Right renal cortex interstitium (tissue), 3 donors: ENCODE measurements at places on chromosomes 11 and 22. TPM values are rescaled to one million over a fixed set of nuclear protein-coding genes. Genes with fewer than 3 reads are reported as not detected.

- DNase-seq = no peak
Measured at GRCh38 chr11:119380160-119380826, 1.2 kb downstream of the USP2 start.

- DNase-seq = no peak
Measured at GRCh38 chr22:22076932-22077703, 94.5 kb upstream of the TOP3B start.

DNA sequence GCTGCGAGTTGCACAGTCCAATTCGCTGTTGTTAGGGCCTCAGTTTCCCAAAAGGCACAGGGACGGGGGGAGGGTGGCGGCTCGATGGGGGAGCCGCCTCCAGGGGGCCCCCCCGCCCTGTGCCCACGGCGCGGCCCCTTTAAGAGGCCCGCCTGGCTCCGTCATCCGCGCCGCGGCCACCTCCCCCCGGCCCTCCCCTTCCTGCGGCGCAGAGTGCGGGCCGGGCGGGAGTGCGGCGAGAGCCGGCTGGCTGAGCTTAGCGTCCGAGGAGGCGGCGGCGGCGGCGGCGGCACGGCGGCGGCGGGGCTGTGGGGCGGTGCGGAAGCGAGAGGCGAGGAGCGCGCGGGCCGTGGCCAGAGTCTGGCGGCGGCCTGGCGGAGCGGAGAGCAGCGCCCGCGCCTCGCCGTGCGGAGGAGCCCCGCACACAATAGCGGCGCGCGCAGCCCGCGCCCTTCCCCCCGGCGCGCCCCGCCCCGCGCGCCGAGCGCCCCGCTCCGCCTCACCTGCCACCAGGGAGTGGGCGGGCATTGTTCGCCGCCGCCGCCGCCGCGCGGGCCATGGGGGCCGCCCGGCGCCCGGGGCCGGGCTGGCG is at the start of gene BCR:
Gene BCR (plus strand): TSS at position 209 of the 592 bp plus-strand sequence. CDS start 452 bp downstream, outside the sequence.
- no peak for DNase-seq

DNA sequence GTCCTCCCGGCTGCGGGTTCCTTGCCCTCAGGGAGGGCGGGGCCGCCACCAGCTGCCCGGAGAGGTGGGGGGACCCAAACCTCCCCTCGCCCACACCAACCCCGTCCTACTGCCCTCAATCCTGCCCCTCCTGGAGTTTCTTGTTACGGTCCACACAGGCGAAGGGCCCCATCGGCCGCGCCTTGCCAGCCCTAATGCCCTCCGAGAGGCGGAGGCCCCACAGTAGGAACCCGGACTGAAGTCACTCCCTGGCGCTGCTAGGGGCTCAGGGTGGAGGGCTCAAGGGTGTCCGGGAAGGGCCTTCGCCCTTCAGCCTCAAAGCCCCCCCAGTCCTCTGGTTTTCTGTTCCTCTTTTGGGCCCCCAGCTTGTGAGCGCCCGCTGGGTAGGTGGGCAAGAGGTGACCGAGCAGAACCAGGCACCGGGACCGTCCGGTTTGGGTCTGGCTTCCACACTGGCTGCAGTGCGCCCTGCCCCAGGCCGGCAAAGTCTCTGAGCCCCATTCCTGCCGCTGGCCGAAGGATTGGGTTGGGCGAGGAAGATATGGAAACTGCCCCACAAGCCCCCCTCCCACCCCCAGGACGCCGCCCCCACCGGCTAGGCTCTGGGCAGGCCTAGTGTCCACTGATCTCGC is 24.5 kb downstream of the DUSP8 start:
- DNase-seq = no peak

DNA sequence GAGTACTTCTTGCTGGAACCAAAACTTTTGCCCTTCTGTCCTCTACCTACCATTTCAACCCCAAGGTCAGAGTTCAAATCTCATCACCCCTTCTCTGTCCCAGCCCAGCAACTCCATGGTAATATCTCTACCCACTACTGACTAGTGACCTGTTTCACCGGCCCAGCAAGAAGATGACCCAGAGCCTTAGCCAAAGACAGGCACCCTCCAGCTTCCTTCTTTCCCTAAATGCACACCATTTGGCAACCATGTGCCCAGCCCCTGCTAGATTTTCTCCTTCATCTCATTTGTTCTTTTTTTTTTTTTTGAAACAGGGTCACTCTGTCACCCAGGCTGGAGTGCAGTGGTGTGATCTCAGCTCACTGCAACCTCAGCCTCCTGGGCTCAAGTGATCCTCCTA is 14.9 kb downstream of the ARAP1 start:
- no peak for DNase-seq

GRCh38 chr22:24441406-24442351 is 14.3 kb downstream of the ADORA2A start:
- no peak for DNase-seq

DNA sequence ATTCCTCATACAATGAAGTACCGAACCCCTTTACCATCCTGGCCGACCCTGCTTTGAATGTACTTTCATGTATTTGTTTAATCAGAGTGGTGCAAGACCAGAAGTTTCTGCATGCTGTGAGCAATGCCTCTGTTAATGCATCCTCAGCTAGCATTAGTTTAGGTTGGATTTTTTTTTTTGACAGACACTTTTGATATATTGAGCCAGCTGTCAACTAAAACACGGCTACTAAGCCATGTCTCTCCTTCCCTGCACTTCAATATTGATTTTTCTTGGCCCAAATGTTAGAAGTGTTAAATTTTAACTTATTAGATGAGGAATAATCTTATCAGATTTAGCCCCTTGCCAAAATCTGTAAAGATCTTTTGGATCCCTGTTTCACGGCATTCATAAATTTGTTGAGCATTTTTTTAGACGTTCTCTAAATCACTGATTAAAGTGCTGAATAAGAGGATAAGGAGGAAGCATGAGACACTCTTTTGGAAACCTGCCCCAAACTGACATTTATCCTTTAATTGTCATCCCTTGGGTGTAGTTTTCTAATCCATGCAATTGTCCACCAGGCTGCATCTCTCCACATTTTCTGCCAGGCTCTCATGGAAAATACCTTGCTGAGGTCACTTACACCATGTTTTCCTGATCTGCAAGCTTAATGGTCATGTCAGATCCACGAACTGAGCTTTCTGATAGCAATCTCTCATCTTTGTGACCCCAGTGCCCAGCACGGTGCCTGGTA is 130.7 kb downstream of the FEZ1 start:
- DNase-seq = no peak

GRCh38 chr11:105910095-105910715 is 111.8 kb downstream of the MSANTD4 start:
- no peak for DNase-seq

- no peak for DNase-seq
Measured at GRCh38 chr11:75606099-75606498, 44.0 kb downstream of the SERPINH1 start.

DNA sequence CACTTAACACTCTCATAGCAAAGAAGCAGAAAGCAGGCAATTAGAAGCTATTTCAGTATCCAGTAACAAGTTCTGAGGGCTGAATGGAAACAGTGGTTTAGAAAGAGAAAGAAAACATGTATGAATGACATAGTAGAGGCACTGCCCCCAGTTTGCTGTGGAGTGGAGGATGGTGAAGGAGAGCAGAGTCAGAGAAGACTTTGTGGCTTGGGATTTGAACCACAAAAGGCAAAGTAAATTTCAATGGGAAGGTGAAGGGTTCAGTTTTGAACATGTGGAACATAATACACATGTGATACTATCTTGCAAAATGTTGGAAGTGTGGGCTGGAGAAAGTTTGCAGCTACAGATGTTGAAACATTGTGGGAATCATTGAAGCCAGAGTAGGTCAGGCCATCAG is 81.4 kb downstream of the SNX19 start:
- DNase-seq = no peak

DNA sequence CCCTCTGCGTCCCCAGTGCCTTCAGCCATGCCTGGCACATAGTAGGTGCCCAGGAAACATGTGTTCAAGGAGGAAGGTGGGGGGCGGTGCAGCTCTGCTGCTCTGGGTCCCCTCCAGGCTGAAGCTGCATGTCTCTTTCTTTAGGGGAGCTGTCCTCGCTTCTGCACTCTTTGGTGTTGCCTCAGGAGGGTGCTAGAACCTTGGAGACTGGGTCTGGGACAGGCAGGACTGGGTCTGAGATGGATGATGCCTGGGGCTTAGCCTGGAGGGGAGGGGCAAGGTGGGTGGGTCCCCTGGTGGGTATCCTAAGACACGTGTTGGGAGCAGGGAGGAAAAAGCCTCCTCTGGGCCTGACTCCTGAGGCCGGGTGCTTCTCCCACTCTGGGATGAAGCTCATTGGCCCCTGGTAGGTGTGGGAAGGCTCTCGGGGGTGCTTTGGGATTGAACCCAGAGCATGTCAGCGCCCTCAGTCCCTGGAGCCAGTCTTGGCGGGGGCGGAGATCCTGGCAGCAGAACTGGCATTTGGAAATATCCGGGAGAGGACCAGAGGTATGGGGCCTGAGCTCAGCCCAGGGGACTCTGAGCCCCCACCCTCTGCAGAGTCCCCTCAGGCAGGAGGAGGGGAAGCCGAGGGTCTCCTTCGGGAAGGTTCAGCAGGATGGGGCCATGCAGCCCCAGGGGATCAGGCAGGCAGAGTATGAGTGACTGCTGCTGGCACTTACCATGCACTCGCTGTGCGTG is 6.7 kb upstream of the GSTP1 start:
- DNase-seq = no peak

- no peak for DNase-seq
Measured at GRCh38 chr11:87778357-87778756, 396.9 kb downstream of the RAB38 start.

- DNase-seq = no peak
Measured at GRCh38 chr11:69906453-69906907, 87.3 kb upstream of the FGF3 start.

DNA sequence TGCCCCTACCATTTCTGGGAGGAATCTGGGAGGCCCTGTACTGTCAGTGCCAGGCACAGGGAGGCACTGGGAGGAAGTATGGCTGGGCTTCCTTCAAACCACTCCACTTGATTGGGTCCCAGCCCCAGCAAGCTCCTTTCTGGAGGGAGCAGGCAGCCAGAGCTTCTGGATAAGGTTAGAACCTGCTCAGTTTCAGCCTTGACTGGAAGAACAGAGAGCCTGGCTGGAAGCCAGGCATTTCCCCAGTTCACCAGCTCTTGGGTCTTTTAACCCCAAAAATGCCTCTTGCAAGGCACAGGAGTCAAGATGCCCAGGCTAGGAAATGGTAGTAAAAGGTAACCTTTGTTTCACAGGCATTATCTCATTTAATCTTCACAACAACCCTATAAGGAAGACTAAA is 9.0 kb upstream of the KCTD14 start:
- no peak for DNase-seq

GRCh38 chr22:46588279-46589140 is 31.7 kb upstream of the GRAMD4 start:
- no peak for DNase-seq

- no peak for DNase-seq
Measured at GRCh38 chr11:121459413-121460017, 6.7 kb upstream of the SORL1-AS1 start.

- DNase-seq = no peak
Measured at GRCh38 chr11:80379620-80380278, 938.9 kb upstream of the TENM4 start.

DNA sequence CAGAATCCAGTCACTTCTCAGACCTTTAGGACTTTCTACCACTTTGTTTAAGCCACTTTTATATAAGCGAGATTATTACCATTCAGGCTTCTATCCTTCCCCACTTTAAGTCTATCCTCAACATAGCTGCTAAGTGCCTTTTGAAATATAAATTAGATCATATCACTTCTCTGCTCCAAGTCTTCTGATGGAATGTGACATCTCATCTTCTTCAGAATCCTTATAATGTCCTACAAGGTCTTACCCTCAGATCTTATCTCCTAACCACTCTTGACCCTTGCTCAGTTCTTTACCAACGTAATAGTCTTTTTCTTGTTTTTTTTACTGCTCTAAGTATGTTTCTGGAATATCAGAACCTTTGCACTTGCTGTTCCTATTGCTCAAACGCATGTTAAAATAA is 188.7 kb downstream of the DYNC2H1 start:
- DNase-seq = no peak

GRCh38 chr11:65937766-65938165 is 7.5 kb upstream of the TSGA10IP start:
- DNase-seq = no peak

GRCh38 chr11:85027346-85027745 is 599.8 kb downstream of the DLG2 start:
- no peak for DNase-seq

DNA sequence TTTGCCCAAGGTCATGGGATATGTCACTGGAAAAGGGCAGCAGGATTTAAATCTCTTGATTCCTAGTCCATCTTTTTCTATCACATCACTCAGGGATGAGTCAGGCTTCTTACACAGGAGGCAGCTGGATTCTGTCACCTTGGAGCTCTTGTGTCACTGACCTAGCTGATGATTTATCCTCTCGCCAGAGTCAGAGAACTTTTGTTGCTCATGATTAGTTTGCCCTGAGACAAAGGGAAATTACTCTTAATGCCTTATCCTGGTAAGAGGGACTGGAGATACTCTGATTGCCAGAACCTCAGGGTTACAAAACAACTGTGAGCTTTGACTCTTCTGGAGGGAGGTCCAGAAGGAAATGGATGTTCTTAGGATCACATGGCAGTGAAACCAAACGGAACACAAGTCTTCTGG is 10.1 kb downstream of the COA4 start:
- peak; percentile 45 for DNase-seq

- DNase-seq = no peak
Measured at GRCh38 chr11:128927683-128928336, 14.9 kb downstream of the TP53AIP1 start.

DNA sequence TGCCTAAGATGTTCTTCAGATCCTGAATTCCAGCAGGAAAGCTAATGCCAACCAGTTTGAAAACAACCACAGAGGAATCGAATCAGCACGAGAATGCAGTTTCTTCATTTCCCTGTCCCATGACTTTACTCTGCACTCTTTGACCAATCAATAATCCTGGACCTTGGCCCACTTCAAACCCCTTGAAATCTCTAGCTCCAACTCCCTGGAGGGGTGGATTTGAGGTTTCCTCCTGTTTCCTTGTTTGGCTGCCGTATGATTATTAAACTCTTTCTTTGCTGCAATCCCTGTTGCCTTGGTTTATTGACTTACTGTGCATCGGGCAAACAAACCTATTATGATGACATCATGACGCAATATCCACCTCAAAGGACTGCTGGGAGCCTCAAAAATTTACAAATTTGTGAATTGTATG is 109.3 kb downstream of the FBXO7 start:
- DNase-seq = no peak

DNA sequence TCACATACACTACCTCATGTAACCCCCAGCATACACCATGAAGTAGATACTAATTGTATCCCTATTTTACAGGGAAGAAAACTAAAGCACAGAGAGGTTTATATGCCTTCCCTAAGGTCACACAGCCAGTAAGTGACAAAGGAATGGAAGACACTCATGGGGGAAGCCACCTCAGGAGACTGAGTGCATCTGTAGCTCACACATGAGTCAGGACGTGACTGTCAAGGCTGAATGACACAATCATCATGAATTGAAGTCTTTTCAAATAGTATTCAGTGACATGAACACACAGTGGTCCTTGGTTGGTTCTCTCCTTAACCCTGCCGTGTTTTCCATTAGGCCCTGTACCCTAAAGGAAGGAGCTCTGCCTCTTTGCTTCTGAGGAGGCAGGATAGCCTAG is 463.0 kb downstream of the NTM start:
- DNase-seq = no peak

The TRMU gene
- 40.7 TPM for polyA plus RNA-seq

The SCGB2A2 gene
- polyA plus RNA-seq = not detected

The MAPK8IP2 gene
- 0.41 TPM for polyA plus RNA-seq

The SLC43A1 gene
- polyA plus RNA-seq = 5.0 TPM

The ESAM gene
- polyA plus RNA-seq = 73.8 TPM

The DCDC1 gene
- polyA plus RNA-seq = 4.7 TPM

The TRIM6 gene
- polyA plus RNA-seq = 15.8 TPM

The LGR4 gene
- 149 TPM for polyA plus RNA-seq

The POU2AF2 gene
- polyA plus RNA-seq = not detected

The TBX1 gene
- polyA plus RNA-seq = 0.26 TPM
